Renal cortical epithelial cell (primary cell): ENCODE measurements at places on chromosomes 13 and 19. TPM values are rescaled to one million over a fixed set of nuclear protein-coding genes. Genes with fewer than 3 reads are reported as not detected.

The IGFL3 gene
- not detected in 2 replicates for total RNA-seq

The NUDT15 gene
- total RNA-seq = 17.1 and 41.5 TPM in 2 replicates

The ZNF132 gene
- total RNA-seq = 3.1 and 7.6 TPM in 2 replicates

The FPR3 gene
- total RNA-seq = not detected in 2 replicates

The GIPR gene
- 0.50 and 1.0 TPM in 2 replicates for total RNA-seq

The MEF2B gene
- 0.20 TPM in 1 of 2 replicates, not detected in the other for total RNA-seq

The EPSTI1 gene
- total RNA-seq = 14.8 and 27.7 TPM in 2 replicates
